ENCODE measurements at places on chromosomes 11 and 22.

DNA sequence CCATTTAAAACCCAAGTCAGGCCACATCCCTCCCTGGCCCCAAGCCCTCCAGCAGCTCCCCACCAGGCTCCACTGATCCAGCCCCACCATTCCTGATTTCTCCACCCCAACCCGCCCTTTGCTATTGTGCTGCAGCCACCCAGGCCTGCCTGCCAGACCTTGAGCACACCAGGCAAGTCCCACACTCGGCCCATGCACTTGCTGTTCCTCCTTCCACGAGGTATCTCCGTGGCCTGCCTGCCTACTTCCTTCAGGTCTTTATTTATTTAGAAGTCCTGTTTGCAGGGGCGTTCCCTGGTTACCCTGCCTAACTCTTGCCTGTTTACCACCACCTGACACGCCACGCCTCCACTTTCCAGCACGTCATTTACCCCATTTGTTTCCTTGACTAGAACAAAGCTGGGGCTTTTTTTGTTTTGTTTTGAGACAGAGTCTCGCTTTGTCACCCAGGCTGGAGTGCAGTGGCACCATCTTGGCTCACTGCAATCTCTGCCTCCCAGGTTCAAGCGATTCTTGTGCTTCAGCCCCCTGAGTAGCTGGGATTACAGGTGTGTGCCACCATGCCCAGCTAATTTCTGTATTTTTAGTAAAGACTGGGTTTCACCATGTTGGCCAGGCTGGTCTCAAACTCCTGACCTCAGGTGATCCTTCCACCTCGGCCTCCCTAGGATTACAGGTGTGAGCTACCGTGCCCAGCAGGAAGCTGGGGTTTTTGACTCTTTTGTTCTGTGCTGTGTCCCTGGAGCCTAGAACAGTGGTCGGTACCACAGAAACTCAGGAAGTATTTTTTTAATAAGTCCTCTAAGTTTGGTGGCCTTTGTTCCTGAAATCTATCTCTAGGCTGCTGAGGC, 6.7 kb downstream of the CENPM start:
- DNase-seq, result no peak

DNA sequence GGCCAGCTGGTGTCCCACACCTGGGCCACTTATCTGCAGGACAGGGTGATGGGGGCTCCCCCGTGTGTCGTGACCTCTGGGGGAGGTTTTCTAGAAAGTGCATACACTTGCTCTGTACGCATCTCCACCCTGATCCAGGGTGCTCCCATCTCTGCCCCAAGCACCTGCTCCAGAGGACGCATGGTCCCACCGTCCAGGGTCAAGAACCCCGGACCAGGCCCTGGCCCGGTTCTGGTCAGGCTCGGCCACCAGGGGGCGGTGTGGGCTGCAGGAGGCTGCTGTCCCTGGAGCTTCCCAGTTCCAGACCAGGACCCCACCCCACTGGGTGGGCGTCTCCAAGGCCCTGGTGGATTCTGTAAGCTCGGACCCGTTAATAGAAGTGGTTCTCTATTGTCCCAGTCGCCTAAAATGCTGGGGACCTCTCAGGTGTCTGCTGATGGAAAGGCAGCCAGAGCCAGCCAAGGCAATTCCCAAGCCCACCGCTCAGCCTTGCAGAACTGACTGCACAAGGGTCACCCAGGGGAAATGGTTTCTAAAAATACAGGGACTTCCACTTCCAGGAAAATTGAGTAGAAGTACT, 34.7 kb upstream of the SEPTIN5 start:
- DNase-seq, result peak; percentile 56

DNA sequence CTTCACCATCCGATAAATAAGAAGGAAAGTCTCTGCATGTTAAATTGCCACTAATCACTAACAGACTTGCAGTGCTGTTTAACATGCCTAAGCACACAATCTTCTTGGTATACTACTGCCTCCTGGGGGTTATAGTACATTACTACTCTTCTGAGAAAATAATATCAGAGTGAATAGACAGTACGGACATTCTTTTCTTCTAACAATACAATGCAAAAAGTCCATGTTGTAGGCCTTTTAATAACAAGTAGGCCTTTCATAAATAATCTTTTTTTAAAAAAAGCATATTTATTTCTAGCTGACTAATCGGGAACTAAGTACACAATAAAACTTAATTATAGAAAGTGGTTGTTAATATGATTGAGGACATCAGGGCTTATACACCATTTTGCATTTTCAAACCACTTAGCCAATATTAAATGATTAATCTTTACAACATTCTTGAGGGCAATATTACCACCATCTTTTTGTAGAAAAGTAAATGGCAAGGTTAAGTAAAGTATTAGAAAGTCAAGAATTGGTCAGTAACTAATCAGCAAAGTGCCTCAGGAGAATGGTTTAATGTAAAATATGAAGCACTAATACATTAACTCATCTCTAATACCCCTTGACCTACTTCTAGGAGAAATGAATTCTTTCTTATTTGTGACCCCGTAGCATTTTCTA, 84.7 kb downstream of the TTC28 start:
- DNase-seq, result peak; percentile 69

- DNase-seq, result no peak
These were observed 138.2 kb upstream of the TENM4 start for GRCh38 chr11:79579063-79579462.

DNA sequence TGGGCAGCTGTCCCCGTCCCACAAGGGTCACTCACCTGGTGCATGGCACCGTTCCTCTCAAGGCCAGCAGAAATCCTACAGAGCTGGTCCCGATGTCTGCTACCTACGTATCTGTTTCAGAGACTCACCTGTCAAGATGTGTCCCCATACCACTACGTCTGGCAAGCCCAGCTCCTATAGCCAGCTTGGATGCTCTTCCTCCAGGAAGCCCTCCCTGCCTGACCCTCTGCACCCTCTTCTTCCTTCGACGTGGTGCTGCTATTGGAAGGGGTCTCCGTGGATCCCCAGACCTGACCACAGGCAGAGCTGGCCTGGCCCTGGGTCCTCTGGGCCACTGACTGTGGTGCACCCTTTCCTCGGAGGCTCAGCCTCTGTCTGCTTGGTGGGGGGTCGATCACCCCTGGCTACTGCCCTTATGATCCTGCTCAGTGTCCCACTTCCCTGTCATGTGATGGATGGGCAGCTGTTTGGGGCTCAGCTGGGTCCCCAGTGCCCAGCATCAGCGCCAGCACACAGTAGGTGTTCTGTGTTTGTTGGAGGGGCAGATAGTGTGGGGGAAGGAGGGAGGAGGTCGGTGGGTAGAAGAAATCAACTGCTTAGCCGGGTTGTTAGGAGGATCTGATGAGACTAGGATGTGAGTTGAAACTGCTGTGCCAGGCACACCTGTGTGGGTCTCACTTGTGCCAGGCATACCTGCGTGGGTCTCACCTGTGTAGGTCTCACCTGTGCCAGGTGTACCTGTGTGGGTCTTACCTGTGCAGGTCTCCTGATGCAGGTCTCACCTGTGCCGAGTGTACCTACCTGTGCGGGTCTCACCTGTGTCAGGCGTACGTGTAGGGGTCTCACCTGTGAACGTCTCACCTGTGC, 21.7 kb upstream of the ARHGAP8 start:
- peak; percentile 24 for DNase-seq

Data from suppressor macrophage treated with lipopolysaccharide for 4 hours (primary cell).